ENCODE measurements at places on chromosomes 5 and 9.

- no peak for DNase-seq
Observed at GRCh38 chr5:53071298-53071697, 38.3 kb downstream of the MOCS2 start.

- DNase-seq: no peak
Observed at GRCh38 chr9:90054810-90055209, 450.0 kb downstream of the GADD45G start.

GRCh38 chr5:142281008-142281367, 43.8 kb downstream of the SPRY4 start:
- DNase-seq: no peak

GRCh38 chr5:125274938-125275724, 528.7 kb upstream of the ZNF608 start:
- DNase-seq: peak; percentile 73

DNA sequence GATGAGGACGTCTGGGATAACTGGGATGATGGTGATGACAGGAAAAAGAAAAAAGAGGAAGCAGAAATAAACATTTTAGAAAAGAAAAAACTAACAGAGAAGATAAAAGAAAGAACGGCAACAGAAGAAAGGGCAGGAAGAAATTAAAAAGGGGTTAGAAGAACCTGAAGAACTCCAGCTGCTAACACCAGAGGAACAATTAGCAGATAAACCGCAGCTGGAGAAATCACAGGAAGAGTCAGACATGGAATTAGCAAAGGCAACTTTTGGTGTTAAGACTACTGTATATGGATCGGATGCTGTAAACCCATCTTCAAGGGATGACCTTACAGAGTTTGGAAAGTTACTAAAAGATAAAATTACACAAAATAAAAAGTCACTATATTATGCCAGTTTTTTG, 15.4 kb downstream of the CTSL start:
- DNase-seq: no peak

DNA sequence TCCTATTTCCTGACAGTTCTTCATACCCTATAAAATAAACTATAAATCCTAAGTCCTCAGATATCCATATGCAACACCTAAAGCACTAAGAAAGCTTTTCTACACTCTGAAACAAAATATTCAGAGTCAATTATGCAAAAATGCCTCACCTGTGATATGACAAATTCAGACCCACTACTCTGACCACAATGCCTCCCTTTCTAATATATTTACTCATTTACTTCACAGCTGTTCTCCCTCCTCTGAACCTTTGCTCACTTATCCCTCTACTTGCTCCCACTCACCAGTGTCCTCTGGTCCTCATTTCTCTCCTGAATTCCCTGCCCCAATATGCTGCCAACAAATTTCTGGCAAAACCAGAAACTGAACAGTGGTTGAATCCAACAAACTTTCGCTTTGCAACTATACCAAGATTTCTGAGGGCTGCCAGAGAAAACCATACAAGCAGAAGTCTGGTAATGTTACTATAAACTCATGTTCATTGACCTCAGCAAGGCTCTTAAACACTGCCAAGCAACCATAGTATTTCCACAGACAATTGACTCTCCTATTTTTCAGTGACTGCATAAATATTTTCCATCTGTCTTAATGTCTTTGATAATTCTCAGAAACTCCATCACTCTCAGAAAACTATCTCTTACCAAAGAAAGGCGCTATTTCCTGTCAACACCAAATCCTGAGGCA, 7.1 kb downstream of the CCNH start:
- DNase-seq: no peak

- DNase-seq: no peak
Observed at GRCh38 chr9:18988003-18988402, 45.0 kb downstream of the SAXO1 start.

DNA sequence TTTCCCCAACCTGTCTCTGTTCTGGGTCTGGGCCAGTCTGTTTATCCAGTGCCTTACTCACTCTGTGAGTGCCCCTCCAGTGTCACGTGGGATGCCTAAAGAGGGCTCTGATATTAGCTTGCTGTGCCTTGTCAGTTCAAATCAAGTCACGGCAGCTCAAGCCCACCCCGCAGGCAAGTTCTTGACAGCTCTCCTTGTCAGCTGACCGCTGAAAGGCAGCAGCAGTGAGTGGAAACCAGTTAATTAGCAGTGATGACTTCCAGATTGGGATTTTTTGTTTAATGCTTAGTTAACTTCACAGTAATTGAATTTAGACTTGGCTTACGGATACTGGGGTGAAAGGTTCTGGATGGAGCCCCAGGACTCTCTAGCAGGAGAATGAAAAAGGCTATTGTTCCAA, 210.1 kb downstream of the PSAT1 start:
- DNase-seq: no peak

DNA sequence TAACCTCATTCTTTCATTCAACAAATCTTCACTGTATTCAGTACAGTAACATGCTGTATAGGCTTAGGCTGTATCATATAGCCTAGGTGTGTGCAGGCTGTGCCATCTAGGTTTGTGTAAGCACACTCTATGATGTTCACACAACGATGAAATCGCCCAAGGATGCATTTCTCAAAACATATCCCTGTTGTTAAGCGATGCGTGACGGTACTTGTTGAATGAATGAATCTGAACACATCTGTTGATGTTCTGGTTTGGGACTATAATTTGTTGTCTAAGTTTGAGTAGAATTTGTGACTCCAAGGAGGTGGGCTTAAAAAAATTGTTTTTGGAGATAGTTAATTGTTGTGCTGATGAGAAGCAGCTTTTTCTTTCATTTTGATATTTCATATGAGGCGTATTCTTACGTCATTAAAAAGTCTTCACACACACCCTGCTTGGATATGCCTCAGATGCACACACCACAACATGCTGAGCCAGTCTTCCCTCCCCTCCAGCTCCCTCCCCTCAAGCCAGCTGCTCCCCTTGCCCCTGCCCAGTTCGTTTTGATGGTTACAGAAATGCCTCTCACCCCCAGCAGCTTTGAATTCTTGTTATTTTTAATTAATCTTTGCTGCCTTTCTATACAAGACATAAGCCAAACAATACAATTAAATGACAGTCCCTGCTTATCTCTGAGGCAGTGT, 5.5 kb upstream of the PSAT1 start:
- DNase-seq: peak; percentile 42

DNA sequence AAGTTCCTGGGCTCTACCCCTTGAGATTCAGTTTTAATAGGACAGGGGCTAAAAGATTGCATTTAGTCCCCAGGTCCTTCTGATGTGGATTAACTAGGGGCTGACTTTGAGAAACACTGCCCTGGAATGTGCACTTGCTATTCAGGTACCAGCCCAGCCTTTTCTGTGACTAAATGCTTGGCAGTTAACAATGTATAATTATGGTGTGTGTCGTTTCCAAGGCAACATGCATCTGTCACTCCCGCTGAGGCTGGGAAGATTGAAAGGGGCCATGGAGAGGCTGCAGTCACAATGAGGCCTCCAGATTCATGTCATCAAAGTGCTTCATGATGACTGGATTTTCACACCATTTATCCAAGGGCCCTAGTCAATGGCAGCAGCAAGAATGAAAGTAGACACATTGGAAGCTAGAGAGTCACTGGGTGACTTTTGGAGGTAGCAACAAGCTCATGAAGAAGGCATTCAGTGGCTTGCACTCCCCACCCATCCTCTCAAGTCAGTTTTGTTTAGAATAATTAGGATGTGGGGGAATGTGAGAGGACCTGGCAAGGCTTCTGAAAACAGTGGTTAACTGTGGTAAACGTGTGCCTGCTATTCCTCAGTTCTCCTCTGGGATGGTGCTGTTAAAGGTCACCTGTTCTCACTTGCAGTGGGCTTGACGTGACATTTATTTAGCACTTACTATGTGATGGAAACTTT, 28.3 kb downstream of the RAI14 start:
- DNase-seq: no peak

- no peak for DNase-seq
Observed at GRCh38 chr5:127001621-127002296, 28.6 kb downstream of the MARCHF3 start.

GRCh38 chr9:135343136-135343535, 136.4 kb upstream of the PPP1R26 start:
- DNase-seq: no peak

GRCh38 chr5:143682929-143683386, 129.0 kb upstream of the HMHB1 start:
- no peak for DNase-seq

DNA sequence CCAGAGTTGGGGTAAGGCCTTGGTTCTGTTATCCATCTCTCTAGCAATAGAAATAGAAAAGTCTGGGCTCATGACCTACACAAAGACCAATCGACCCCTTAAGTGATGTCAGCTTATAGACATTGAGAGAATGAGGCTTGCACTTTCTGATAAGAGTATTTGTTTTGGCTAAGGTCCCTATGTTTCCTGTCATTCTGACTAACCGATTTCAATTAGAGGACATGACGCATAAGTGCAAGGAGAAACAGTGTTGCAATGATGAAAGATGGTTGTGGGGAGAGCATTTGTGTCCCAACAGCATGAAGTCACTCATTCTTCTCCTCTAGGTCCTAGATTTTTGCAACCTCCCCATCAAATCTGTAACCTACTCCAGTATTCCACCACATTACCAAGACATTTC, 255.1 kb downstream of the MAT2B start:
- DNase-seq: no peak

DNA sequence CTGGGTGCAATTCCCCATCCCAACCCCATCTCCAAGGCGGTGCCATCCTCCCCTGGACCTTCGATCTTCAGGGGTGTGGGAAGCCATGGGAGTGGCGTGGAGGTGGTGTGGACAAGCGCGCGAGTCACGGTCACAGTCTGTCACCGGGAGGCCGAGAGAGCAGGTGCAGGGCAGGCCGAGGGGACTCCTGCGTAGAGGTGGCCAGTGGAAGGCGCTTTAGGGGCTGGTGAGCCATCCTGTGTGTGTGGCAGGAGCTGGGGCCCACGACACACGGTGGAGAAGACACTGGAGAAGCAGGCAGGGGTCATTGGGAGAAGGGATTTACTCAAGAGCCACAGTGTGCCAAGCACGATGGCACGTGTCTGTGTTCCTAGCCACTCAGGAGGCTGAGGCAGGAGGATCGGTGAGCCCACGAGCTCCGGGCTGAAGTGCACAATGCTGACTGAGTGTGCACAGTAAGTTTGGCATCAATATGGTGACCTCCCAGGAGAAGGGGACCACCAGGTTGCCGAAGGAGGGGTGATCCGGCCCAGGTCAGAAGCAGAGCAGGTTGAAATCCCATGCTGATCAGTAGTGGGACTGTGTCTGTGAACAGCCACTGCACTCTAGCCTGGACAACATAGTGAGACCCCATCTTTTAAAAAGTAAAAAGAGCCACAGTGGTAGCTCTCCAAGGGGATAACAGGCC, 145.1 kb upstream of the PHYKPL start:
- DNase-seq: no peak

GRCh38 chr5:171405615-171406014, 13.8 kb upstream of the FGF18 start:
- peak; percentile 4 for DNase-seq

- DNase-seq: no peak
Observed at GRCh38 chr5:136073714-136074529, 45.1 kb downstream of the TGFBI start.

GRCh38 chr5:94815313-94816039, 197.0 kb downstream of the SLF1 start:
- DNase-seq: no peak

GRCh38 chr5:73812962-73813588, 187.1 kb downstream of the ARHGEF28 start:
- DNase-seq: no peak

- peak; percentile 59 for DNase-seq
Observed at GRCh38 chr5:151083081-151083676, 2.3 kb upstream of the TNIP1 start.

DNA sequence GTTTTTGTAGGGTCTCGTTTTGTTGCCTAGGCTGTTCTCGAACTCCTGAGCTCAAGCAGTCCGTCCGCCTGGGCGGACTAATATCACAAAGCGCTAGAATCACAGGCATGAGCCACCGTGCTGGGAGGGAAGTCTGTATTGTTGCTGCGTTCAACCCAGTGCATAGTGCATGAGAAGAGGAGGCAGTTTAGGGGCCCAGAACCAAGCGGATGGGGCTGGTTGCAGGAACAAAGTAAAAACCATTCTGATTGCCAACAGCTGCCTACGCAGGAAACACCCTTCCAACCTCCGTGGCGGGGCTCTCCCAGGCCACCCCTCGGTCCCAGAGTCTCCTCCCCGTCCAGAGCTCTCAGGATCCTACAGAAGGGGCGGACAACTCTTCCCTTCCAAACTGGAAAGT, 87.1 kb downstream of the ANXA2R start:
- no peak for DNase-seq

Data from NCI-H1417 (cell line).